CD4-positive, alpha-beta T cell treated with Interferon alpha-2 for 1 hour (primary cell): ENCODE measurements at places on chromosomes 16 and 17.

DNA sequence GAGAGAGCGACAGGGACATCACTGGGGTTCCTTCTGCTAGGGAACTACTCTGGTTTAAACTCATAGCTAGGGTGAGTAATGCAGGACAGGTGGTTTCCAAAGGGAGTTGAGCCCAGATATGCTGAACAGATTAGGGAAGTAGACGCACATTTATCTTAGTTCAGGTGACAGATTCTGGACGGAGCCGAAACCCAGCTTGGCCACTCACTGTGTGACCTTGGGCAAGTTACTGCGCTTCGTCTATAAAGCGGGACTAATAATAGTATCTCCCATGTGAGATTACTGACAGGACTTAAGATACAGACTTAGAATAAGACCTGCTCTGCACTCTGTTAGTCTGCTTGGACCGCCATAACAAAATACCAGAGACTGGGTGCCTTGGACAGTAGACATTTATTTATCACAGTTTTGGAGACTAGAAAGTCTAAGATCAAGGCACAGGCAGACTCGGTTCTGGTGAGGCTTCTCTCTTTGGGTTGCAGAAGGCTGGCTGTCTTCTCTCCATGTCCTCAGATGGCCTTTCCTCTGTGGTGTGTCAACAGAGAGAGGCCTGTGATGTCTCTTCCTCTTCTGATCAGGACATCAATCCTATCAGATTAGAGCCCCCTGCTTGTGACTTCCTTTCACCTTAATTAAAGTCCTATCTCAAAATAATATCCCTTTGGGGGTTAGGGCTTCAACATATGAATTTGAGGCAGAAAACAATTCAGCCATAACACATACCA is 12.1 kb downstream of the SCNN1G start:
- no peak for DNase-seq

- no peak for DNase-seq
Measured at GRCh38 chr17:60330731-60331130, 61.2 kb downstream of the USP32 start.

- no peak for DNase-seq
Measured at GRCh38 chr17:1216217-1217088, 36.7 kb upstream of the ABR start.

DNA sequence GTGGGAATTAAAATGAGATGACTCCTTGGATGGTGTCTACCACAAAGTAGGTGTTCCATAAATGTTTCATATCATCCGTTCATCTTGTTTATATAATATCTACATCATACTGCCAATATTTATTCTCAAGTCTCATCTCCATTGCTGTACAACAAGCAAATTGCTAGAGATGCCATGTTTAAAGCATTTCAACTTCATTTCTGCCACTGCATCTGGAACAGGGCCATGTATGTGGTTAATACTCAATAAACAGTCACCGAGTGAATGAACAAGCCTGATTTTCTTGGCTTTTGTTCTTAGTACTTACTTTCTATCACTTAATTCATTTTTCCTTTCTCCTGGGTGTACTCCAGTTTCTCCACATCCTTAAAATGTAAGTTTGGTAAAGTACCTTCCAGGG is 107.6 kb downstream of the KCNJ2 start:
- DNase-seq, result no peak
